T-helper 9 cell (primary cell): ENCODE measurements at places on chromosomes 3 and 15.

DNA sequence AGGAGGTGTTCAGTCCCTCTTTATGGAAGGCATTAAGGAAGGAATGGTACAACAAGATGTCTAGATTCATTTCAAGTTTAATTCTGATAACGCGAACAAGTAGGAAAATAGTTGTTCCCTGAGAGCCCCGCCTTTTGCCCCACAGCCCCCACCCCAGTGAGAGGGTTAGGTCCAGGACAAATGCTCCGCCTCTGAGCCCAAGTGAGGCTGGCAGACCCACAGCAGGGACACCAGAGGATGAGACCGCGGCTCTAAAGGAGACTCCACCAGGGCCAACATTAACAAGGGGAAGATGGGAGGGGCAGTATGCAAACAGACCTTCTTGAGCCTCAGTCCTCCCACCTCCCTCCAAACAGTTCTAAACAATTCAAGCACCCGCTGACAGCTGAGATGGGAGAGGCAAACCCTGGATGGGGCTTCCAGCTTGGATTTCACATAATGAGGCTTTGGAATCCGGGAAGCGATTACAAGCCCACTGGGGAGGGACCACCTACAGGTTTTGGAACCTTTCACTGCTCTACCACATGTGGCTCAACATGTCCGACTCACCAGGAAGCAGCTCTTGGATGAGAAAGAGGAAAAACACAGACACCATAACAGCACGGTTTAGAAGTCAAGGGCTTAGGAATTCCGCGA, 42.9 kb upstream of the IREB2 start:
- DNase-seq, result no peak

- no peak for DNase-seq
Measured at GRCh38 chr3:40404591-40405198, 17.7 kb downstream of the ENTPD3 start.

GRCh38 chr3:89025185-89025584, 82.2 kb upstream of the EPHA3 start:
- DNase-seq, result no peak

DNA sequence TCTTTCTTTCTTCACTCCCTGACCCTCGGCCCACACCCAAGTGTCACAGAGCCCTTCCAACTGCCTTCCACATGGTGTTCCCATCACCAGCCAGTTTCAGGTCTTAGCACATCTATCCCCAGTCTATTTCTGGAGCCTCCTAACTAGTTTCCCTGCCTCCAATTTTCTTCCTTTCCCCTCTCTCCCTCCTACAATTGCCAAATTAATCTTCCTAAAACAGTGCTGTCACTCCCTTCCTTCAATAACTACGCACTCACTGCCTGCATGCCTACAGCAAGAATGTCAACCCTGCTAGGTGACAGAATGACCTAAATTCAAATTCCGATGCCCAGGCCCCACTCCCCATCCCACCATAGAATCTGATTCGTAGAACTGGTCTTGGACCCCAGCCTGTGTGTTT, 36.1 kb upstream of the CA12 start:
- DNase-seq, result no peak

GRCh38 chr3:177652556-177653291, 455.4 kb upstream of the TBL1XR1 start:
- DNase-seq, result no peak

DNA sequence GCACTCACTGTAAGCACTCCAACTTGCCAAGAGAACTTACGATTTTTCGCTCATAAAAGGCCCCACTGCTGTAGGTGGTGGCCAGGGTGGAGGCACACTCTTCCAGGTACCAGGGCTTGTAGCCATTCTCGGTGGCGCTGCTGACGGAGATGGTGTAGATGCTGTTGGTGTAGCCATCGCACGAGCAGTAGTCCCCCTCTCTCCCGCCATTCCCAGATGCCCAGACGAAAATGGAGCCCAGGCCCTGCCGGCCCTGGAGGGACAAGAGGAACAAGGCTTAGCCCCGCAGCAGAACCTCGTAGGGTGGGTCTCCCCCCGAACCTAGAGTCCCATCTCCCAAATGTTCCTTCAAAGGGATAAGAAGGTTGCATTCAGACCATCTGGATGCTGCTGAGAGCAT, 96.3 kb downstream of the PCSK6 start:
- DNase-seq, result no peak

DNA sequence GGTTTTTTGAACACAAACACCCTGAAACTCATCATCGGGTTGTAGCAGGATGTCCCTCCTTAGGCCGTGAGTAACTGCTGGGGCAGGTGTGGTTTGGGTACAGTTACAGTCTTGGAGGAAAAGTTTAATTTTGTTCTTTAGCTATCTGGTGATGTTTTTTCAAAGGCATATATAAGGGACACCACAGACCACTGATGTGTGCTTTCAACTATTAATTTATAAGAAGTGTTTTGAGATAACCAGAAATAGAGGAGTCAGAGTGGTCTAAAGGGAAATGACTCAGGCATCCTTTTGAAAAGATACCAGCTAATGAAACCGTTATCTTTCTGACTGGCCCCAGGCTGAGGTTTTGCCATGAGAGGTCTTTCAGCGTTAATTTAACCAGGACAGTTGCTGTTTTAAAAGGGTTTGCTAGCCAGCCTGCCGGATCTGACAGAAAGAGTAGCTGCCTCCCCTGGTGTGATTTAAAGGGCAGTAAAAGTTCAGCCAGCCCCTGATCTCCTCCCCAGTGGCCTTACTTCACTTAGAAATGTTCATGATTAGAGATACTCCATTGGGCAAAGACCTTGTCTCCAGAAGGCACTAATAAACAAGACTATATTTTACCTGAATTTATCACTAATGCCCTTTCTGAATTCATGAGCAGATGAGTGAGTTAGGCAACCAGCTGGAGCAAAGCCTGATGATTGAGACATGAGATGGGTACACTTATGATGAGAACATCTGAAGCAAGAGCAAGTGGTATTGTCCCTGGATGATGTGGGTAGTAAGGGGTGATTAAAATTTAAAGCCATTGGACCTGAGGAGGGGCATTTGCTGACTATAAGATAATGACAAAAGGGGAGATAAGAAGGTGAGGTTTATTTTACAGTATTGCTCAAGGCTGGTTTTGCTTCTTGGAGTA, 482.5 kb upstream of the TBL1XR1 start:
- DNase-seq, result no peak

DNA sequence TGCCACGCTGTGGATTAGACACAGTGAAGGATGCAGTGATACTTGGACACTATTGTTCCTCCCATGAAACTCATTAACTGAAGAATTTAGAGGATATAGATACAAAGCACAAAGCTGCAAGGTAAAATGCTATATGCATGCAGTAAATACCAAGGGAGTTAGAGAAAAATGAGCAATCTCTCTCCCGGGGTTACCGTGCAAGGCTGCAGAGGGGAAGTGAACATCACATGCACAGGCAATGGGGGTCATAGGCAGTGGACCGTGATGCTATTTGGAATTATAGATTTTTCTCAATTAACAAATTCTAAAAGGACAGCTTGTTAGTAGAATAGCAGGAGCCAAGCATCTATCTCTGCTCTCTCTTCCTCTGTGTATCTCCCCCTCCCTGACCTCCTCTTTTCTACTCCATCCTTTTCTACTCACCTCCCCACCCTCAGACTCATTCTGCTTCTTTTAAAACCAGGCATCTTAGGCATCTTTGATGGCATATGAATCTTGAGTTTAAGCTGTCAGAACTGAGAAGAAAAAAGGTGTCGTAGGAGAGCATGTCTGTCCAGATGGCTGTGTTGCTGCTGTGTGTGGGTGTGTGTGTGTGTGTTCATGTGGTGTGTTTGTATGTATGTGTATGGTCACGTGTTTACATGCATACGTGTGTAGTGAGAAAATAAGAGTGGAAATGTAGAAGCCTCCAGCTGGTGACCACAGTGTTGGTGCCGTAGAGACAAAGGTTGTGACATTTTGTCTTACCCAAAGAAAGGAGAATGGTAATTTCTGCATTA, 339.0 kb downstream of the EPHB1 start:
- no peak for DNase-seq

GRCh38 chr15:48423896-48424475, 92.8 kb downstream of the DUT start:
- no peak for DNase-seq

DNA sequence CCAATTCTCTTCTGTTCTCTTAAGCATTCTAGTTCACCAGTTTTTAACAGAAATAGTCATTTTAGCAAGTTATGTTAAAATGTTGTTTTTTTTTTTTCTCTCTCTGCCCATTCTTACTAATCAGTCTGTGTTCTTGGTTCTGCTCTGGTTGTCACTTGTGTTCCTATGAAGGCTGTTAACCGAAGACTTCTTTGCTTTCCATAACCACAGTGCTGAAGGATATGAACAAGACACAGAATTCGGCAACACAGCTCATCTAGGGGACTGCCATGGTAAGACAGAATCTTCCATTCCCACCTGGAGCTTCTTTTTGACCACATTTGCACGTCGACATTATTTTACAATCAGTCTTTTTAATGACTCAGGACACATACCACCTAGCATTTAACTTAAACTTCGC, 49.1 kb downstream of the SEMA6D start:
- DNase-seq, result no peak

DNA sequence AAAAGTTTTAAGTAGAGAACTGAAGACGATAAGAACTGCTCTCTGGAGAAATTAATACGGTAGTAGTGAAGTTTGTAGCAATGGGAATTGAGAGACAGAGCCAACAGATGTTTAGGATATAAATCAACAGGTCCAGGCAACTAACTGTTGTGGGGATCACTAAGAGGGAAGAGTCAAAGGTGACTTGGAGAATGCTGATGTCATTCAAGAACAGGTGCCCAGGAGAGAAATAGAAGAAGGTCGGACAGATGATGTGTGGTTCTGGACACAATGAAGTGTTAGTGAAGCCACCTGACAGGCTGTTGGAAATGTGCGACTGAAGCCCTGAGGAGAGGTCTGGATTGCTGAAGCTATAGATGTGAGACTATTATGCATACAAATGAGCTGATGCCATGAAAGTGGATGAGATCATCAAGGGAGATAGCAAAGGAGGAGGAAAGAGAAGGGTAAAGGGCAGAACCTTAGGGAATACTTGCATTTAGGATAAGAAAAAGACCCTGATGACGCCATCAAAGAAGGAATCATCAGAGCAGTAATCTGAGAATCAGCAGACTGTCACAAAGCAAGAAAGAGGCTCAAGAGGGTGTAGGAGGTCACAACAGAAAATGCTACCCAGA, 183.7 kb downstream of the FRMD5 start:
- no peak for DNase-seq

DNA sequence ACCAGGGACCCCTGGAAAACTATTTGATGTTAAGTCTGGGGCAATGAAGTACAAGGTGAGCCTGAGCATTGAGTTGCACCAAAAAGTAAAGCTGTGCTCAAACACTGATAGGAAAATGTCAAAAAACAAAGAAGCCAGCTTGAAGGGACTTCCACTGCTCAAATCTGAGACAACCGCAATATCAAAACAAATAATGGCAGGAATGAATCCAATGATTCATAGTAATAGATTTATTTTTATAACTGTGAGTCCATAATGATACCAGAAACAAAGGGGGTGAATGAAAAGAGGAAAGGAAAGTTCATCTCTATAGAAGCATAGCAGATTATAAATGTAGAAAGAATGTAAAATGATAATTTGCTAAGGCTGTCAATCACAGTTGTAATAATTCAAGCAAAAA, 237.3 kb upstream of the ZBTB20 start:
- no peak for DNase-seq

DNA sequence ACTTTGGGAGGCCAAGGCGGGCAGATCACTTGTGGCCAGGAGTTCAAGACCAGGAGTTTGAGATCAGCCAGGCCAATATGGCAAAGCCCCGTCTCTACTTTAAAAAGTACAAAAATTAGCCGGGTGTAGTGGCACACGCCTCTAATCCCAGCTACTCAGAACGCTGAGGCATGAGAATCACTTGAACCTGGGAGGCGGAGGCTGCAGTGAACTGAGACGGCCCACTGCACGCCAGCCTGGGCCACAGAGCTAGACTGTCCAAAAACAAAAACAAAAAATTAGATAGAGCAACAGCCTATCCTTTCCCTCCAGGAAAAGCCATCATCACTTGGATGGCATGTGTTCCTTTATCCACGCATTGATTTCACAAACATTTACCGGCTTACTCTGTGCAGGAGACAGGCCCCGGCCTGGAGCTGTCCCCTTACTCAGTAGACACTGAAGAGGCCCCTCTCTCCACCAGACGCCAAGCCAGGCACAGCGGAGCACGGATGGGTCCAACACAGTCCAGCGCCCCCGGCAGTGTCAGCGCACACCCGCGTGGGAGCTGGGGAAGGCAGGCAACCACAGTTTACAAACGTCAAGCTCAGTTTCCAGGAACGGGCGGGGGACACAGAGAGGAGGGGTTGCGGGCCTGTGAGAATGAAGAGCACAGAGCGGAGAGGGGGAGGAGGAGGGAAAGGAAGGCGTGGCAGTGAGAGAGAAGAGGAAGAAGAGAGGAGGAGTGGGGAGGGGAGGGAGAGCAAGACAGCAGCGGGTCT, 3.1 kb downstream of the GP5 start:
- DNase-seq, result peak; percentile 13

DNA sequence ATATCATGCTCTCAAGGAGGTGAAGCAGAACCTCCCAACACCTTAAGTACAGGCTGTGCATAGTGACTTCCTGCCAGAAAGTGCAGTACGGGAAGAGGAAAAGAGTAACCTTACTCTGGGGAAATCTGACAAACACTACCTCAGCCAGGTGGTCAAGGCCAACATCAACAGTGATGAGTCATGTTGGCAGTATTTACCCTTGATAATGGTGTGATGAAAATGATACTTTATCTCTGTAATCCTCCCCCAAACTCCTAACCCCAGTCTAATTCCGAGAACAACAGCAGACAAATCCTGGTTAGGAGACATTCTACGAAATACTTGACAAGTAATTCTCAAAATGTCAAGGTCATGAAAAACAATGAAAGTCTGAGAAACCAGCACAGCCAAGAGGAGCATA, 26.5 kb downstream of the ANKDD1A start:
- DNase-seq, result no peak

DNA sequence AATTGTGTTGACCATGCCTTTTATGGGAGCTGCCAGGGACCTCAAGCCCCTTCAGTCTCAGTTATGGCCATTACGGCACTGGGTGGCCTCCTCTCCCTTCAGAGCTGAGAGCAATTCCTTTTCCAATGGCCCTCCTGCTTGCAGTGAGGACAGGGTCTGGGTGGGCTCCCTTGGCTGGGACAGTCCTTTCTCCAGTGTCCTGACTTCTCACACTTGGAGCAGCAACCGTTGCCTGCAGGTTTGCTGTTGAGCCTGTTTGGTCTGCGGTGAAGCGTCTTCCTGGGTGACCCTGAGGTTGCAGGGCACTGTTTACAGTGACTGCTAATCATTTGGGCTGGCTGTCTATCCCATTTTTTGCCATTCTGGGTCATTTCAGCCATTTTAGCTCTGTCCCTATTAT, 3.5 kb upstream of the CCDC80 start:
- DNase-seq, result no peak

GRCh38 chr3:159378396-159379194, 576.7 kb downstream of the MFSD1 start:
- DNase-seq, result no peak

- DNase-seq, result no peak
Measured at GRCh38 chr3:4741404-4742307, 237.6 kb upstream of the BHLHE40 start.

DNA sequence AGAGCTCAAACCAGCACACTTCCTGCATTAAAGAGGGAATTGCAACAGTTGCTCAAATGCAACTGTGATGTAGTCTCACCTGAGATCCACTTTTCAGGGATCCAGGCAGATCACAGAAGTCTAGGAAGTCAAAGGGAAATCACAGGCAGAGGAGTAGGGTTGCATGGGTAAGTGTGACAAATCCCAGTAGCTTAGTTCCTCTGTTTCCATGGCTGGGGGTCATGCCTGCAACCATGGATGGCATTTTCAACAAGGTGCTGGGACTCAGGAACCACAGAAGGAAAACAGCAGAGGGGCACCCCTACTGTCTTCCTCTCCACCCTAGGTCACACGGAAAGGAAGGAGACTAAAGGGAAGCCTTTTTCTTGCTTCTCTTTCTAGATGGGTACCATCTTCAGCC, 36.5 kb upstream of the ARNT2 start:
- no peak for DNase-seq
